ENCODE measurements at places on chromosomes 1 and 21.

DNA sequence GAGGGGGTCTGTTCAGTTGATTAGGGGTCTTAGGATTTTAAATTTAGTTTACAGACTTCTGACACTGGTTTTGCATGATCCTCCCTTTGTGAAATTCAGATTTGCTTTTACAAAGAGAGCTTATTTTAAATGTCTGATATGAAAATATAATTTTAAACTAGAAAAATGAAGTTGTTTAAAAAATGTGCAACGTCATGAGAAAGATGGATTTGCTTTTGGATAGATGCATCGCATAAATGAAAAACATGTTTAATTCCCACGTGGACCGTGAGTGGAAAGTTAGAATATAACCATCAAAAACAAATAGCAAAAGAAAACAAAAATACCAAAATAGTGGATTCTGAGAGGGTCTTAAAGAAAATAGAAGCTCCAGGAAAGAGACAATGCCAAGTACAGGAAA lies 2.0 kb upstream of the OR2T3 start:
- no peak for DNase-seq

- DNase-seq, result no peak
Observed at GRCh38 chr1:79741720-79742421, 735.3 kb upstream of the ADGRL4 start.

GRCh38 chr1:206963119-206963712 lies 7.0 kb downstream of the FCAMR start:
- no peak for DNase-seq

DNA sequence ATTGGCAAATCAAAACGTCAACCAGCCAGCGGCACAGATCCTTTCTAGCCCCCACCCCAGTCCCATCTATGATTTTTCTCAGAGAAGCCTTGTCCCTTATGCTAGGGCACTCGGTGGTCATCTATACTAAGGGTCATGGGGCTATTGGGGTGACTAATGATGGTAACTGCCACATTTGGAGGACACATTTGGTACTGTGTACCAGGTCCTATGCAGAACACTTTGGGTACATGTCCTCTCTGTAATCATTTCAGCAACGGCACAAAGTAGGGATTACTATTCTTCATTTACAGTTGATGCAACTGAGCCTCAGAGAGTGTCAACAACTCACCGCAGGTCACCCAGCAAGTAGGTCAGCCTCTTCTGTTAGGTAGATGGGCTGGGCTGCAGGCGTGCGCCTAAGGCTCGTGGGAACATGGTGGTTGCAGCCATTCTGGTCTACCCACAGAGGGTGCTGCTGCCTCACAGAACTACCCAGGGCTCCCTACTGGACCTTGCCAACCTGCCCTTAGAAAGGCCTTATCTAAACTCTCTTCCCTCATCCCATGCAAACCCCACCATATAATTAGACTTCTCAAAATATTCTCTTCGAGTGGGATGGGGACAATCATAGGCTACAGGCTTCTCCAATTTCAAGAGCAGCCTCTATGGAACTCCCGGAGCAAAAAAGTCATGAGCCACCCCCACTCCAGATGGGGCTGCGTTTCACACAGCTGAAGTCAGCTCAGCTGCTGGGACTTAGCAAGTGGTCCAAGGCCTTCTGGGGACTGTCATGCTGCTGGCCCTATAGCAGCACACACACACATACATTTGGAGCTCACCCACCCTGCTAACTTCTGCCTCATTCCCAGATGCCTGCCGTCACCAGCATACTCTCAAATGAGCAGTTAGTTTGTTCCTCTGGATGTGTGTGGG lies 5.8 kb upstream of the SDHB start:
- no peak for DNase-seq

- DNase-seq, result no peak
Observed at GRCh38 chr1:111602302-111602701, 17.3 kb upstream of the RAP1A start.

- no peak for DNase-seq
Observed at GRCh38 chr1:185495007-185495406, 178.0 kb upstream of the IVNS1ABP start.

- DNase-seq, result no peak
Observed at GRCh38 chr1:192442736-192443135, 125.9 kb downstream of the RGS21 start.

- DNase-seq, result no peak
Observed at GRCh38 chr1:230368363-230368762, 57.8 kb downstream of the PGBD5 start.

DNA sequence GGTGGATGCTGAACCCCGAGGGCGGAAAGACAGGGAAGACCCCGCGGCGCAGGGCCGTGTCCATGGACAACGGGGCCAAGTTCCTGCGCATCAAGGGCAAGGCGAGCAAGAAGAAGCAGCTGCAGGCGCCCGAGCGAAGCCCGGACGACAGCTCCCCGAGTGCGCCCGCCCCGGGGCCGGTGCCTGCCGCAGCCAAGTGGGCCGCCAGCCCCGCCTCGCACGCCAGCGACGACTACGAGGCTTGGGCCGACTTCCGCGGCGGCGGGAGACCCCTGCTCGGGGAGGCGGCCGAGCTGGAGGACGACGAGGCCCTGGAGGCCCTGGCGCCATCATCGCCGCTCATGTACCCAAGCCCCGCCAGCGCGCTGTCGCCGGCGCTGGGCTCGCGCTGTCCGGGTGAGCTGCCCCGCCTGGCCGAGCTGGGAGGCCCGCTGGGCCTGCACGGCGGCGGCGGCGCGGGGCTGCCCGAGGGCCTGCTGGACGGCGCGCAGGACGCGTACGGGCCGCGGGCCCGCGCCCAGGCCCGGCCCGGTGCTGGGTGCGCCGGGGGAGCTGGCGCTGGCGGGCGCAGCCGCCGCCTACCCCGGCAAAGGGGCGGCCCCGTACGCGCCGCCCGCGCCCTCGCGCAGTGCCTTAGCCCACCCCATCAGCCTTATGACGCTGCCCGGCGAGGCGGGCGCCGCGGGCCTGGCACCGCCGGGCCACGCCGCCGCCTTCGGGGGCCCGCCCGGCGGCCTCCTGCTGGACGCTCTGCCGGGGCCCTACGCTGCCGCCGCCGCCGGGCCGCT lies 20.7 kb downstream of the FOXO6 start:
- DNase-seq, result no peak

DNA sequence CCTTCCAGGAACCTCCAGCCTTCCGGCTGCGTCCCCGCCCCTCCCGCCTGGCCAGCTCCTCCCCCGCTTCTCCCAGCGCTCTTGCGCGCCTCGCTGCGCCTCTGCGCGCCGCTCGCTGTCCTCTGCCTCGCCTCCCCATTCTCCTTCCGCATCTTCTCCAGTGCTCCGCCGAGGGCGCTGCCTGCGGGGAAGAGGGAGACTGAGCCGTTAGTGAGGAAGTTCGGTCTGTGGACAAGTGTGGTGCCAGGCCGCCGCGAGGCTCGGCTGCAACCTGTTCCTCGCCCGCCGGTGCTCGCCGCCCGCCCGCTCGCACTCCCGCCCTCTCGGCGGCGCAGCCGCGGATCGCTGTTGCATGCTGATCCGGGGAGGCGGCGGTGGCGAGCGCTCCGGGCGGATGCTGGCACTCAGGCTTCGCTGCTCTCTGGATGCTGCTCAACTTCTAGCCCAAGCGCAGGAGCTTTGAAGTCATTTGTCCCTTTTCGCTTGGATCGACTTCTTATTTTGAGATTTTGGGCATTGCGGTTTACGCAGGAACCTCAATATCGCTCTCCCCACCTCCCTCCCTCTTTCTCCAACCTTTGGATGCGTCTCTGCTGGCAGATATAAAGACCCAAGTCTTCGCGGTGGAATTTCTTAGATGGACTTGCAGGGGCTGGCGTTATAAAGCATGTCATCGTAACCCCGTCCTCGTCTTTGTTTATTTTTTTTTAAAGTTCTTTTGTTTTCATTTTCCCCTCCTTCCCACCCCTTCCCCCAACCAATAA lies 614 bp upstream of the CACNA1E start:
- DNase-seq, result no peak

GRCh38 chr1:206693592-206693991 lies 8.9 kb downstream of the MAPKAPK2 start:
- DNase-seq, result no peak

- no peak for DNase-seq
Observed at GRCh38 chr1:221709854-221710253, 32.0 kb downstream of the DUSP10 start.

GRCh38 chr1:105442901-105443300 lies 1613.6 kb upstream of the PRMT6 start:
- no peak for DNase-seq

- DNase-seq, result no peak
Observed at GRCh38 chr1:216721863-216722262, 1.4 kb downstream of the ESRRG start.

DNA sequence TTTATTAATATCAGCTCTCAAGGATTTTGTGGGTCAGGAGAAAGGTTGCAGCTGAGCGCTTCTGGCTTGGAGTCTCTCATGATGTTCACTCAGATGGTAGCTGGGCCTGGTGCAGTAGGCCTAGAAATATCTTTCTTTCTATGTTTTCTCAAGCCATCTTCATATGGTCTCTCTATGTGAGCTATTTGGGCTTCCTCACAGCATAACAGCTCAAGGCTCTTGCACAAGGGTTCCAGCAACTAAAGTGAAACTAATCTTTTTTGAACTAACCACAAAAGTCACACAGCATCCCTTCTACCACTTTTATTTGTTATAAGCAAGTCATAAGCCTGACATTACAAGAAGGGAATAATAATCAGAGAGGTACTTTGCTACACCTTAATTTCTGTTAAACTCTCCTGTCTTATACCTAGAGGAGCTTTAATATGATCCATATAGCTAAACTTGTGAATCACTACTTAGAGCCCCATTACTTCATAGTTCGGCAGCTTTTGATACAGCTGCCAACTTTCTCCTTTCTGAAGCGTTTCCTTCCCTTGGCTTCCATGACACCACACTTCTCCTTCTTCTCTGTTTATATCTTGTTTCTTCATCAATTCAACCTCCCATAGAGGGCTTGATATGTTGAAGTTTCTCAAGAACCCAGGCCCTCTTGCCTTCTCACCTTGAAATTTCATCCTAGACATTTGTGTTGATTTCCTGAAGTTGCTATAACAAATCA lies 720.2 kb downstream of the LTN1 start:
- no peak for DNase-seq

GRCh38 chr1:228882041-228882770 lies 146.9 kb downstream of the RHOU start:
- no peak for DNase-seq

- DNase-seq, result no peak
Observed at GRCh38 chr1:28115267-28115666, 26.9 kb upstream of the EYA3 start.

- DNase-seq, result no peak
Observed at GRCh38 chr1:91833946-91834345, 52.0 kb downstream of the TGFBR3 start.

DNA sequence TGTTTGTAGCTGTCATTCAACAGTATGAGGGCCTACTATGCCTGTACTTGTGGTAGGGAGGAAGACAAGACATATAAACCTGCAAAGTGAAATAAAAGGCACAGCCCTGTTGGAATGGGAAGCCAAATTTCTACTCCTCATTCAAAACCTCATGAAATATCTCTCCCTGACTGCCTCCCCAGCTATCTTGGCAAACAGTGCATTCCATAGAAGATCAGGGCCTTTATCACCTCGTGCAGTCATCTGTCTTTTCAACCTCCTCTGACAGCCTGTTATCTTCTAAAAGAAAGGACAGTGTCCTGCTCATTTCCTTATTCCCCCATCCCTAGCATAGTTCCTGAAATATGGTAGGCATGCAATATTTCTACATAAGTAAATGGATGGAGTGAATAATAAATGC lies 71.0 kb downstream of the SH3GLB1 start:
- DNase-seq, result no peak

DNA sequence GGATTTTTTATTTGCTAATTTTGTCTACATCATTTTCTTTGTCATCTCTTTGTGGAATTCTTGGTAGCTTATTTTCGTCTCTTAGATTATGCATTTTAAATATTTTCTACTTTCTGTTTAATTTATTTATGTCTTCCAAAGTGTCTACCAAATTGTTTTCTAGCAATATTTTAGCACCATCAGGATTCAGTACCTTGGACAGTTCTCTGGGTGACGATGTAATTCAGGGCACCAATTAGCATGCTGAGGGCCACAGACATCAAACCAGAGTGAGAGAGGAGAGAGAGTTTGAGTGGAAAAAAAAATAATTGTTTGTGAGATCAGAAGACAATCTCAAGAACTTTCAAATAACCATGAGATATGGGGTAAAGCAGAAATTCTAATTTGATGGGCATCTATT lies 169.8 kb upstream of the CXADR start:
- DNase-seq, result no peak

GRCh38 chr1:38917337-38917736 lies 24.3 kb downstream of the RHBDL2 start:
- no peak for DNase-seq

GRCh38 chr1:58402444-58402843 lies 144.1 kb downstream of the OMA1 start:
- DNase-seq, result no peak

DNA sequence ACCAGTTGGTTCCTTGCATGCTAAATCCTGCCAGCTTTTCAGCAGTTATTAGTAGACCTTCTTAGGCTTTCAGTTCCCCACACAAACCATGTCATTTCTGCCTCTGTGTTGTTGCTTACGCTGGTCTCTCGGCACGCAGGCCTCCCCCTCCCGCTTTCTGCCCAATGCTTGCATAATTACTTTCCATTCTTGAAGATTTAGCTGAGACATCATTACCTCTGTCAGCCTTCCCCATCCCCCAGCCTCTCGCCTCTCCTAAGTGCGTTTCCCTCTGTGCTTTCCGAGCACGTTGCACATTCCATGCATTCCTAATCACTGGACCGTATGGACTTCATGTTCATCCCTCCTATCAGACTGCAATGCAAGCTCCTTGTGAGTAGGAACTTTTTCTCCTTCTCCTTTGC lies 26.8 kb downstream of the TSHB start:
- DNase-seq, result no peak

GRCh38 chr1:150552911-150553289 lies 3.7 kb downstream of the ADAMTSL4 start:
- DNase-seq, result no peak

GRCh38 chr1:156751451-156751756 lies at the start of gene HDGF:
Gene HDGF, minus strand, starts transcription at chr1:156751675. Its CDS starts 246 bp downstream, at chr1:156751429.
- DNase-seq, result no peak

DNA sequence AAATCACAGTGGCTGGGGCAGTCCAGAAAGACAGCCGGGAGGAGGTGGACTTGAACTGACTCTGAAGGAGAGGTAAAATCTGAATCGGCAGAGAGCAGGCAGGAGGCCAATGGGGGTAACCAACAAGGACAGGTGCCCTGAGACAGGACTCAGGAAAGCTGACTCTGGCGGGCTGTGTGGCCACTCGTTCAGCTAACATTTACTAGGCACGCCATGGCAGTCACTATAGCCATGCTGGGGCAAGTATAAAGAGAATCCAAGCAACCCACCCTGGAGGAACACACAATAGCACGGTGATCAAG lies 7.4 kb downstream of the TIAM1 start:
- no peak for DNase-seq

GRCh38 chr1:195550071-195550862 lies 1058.0 kb downstream of the KCNT2 start:
- no peak for DNase-seq

GRCh38 chr1:180386745-180387367 lies 115.5 kb downstream of the ACBD6 start:
- DNase-seq, result no peak

DNA sequence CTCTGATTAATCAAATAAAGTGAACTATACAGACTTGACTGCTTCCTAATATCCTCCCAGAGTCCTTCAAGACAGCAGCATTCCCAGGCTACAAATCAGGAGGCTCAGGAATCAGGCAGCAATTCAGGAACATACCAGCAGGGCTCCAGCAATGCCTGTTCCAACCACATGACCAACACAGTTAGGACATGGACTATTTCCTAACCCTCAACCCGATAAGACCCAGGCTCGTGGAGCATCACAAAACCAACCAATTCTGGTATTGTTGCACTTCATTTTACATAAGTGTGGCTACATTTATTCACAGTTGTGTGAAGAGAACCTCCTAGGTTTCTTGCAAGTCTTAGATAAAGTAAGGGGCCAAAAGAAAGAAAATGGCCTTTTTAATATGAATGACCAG lies 546.2 kb upstream of the ADGRL2 start:
- DNase-seq, result no peak
